ENCODE measurements at places on chromosomes 7 and 10.

- DNase-seq, result no peak
These were observed 73.2 kb downstream of the SFMBT2 start for GRCh38 chr10:7337431-7338171.

DNA sequence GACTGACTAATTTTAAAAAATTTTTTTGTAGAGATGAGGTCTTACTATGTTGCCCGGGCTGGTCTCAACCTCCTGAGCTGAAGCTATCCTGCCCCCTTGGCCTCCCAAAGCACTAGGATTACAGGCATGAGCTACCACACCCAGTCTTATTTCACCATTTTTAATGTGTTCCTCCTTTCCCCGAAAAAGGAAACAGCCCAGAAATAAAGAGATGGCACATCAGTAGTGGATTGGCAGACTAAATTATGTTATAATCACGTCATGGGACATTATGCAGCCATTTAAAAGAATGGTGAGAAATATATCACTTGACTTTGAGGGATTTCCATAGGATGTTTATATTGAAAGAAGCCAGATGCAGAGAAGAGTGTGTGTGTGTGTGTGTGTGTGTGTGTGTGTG is 40.5 kb downstream of the CAPZA2 start:
- DNase-seq, result no peak

DNA sequence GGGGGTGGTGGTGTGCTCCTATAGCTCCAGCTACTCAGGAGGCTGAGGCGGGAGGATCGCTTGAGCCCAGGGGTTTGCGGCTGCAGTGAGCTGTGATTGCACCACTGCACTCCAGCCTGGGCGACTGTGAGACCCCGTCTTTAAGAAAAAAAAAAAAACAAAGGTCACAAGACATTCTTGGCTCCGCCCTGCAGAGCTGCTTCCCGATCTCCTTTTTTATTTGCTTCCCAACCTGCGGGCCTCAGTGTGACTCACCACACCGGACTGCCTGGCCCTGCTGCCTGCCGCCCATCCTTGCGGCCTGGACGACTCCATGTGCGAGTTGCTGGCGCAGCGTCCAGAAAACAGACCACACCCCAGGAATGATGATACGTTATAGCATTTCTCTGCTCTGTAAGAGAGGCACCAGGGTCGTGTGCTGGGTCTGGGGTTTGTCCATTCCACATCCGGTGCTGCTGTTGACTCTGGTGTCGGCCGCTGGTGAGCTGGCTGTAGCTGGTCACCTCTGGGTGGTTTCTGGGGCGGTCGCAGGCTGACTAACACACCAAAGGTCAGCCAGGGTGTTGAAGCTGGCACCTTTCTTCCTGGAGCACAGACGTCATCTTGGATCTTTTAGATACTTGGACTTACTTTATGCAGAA is 123.6 kb downstream of the TCF7L2 start:
- DNase-seq, result no peak

- DNase-seq, result no peak
These were observed 56.2 kb upstream of the PDCD4 start for GRCh38 chr10:110815354-110816004.

DNA sequence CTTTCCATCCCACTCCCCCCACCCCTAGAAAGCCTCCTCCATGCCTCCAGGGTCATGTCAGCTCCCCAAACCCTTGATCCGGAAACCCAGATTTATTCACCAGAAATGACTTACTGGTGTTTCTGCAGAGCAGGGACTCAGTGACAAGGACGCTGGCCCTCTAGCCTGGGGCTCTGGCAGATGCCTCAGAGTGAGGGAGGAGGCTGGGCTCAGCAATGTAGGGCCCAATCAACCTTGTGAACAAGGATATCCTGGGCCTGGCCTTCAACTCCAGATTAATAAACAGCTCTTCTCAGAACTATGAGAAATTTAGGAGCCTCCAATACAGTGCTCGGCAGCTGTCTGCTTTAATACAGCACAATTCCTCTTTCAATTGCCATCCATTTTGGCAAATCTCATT is at the start of gene MBL2:
TSS of gene MBL2 (minus strand) at position 162 of the 400 bp plus-strand sequence. CDS start 1,149 bp downstream, outside the sequence.
- DNase-seq, result no peak

DNA sequence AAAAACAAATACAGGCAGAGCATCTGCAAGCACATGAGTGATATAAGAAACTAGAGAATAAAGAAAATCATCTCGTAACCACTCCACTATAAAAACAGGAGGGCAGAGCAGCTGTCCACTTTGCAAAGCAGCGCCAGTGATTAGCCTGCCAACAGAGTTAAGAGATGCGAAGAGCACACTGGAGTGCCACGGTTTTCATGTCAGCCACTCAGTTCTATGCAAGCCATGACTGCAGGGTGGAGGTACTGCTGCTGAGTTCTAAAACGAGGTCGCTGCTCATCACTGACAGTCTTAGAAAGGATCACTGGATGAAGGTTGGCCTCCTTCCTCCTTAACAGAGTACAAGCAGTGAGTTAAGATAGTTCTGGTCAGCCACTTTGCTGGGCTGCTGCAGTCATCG is 58.5 kb downstream of the FGFR2 start:
- DNase-seq, result no peak

DNA sequence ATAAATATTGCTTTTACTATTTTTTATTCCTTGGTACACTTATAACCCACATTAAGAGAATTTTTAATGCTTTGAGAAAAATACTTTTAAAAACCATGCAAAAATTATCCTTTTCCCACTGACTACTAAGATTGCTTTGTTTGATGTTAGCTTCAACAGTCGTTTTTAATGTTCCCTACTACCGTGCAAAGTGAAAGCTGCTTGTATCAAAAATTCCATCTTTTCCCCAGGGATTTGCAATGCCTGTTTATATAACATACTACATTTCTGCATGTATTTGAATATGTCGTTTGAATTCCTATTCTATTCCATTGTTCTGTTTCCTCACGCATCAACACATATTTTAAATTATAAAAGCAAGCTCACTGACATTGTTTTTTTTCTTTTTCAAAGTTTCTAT is 54.4 kb downstream of the TFPI2 start:
- DNase-seq, result no peak

- no peak for DNase-seq
These were observed 229.6 kb upstream of the PTPRZ1 start for GRCh38 chr7:121643320-121643719.

- DNase-seq, result no peak
These were observed 21.2 kb downstream of the PSAP start for GRCh38 chr10:71829896-71830295.

DNA sequence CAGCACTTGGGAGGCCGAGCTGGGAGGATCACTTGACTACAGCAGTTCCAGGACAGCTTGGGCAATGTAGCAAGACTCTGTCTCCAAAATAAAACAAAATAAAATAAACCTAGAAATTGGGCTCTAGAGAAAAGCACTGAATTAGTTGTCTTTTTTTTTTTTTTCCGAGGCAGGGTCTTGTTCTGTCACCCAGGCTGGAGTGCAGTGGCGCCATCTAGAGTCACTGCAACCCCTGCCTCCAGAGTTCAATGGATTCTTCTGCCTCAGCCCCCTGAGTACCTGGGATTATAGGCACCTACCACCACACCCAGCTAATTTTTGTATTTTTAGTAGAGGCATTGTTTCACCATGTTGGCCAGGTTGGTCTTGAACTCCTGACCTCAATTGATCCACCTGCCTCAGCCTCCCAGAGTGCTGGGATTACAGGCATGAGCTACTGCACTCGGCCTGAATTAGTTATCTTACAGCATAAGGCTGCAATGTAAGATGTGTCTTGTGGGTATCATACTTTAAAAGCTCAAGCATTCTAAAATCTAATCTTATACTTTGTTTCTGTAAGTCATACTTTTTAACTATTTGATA is 12.8 kb downstream of the MEIG1 start:
- DNase-seq, result peak; percentile 18

DNA sequence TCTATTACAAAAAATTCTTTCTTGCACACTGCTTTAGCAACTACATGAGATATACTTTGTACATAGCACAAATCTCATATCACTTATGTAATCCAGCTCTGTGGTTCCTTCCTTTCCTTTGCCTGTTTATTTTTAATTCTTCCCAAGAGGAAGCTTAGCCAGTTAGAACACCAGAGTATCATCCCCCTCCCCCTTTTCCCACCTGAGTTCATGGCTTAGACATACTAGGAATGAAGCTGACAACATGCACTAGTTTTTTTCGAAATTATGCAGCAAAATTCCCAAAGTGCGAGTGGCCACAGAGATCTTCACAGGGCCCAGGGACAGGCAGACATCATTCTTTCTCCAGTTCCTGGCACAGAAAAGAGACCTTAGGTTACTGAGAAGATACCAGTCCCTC is 17.8 kb downstream of the CAV1 start:
- no peak for DNase-seq

DNA sequence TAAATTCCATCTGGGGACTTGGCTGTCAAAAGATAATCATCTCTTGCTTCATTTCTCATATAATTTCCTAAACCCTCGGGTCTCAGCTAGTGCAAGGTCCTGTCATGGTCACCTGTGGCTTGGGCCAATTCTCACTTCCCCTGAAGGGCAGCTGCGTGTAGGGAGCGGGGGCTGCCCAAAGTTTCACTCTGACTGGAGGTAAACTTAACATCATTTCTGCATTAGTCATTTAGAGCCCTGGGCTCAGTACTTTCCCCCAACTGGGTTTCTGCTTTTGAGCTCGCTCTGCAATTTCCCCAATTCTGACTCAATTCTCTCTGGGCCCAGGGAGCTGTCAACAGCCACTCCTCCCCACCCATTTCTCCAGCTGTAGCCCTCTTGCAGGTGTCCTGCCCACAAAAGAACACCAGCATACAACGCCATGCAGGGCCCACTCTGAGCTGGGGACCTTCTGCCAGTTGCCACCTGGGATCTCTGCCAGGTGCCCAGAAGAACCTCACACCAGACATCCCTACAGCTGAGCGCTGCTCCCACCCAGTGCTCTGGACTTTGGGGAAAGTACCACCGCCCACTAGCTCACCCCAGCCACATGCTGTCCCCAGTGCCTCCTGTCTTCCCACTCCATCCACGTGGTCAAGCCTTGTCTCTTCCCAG is 37.9 kb downstream of the VOPP1 start:
- peak; percentile 34 for DNase-seq

DNA sequence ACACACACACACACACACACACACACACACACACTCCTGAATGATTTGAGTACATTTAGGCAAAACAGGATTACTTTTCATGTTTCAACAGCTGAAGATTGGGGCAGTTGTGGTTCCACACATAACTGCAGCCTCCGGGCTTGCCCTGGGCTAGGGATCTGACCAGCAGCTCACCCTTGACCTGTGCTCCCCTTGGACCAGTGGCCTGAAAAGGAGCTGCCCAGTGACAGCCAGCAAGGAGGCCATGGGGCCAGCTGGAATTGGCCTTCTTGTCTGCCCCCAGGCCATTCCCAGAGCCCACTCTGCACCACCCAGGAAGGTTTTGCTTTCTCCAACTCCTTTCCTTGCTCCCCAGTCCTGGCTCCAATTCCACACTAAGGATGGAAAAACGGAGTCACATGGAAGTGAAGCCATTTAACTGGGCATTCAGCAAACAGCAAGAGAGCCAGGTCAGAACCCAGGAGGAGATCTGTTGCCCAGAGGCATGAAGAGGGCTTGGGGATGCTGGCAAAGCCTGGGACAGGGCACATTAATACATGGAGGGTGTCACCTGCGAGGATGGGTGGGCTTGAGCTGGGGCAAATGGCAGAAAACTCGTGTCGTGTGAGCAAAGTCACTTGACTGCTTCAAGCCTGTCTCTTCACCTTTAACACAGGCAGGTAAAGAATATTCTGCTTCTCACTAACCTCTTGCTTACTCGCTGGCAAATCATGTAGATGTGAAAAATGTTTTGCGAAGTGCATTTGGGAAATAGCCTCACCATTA is 61.5 kb upstream of the GDF10 start:
- DNase-seq, result no peak

DNA sequence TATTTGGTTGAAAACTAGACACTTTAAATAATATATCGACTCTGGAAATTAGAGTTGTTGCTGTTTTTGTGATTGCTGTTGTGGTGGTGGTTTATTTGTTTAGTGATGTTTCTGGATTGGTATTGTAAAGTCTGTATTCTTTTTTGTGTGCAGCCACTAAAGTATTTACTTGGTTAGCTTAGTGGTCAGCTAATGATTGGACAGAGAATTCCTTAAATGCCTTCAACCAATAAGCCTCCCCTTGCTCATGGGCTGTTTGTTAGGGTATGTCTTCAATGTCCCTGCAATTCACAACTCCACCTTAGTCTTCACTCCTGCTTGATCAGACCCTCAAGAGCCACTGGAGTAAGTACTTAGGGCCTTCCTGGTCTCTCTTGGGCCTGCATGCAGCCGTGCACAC is 71.0 kb downstream of the PAXIP1 start:
- DNase-seq, result no peak

DNA sequence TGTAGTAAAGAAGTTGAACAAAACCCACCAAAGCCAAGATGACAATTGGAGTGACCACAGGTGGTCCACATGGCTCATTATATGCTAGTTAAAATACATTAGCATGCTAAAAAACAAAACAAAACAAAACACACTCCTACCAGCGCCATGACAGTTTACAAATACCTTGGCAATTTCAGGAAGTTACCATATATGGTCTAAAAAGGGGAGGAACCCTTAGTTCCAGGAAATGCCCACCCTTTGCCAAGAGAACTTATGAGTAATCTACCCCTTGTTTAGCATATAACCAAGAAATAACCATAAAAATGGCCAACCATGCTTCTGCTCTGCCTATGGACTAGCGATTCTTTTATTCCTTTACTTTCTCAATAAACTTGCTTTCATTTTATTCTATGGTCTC is 979.1 kb upstream of the POT1 start:
- DNase-seq, result no peak

GRCh38 chr10:128031216-128031615 is 95.0 kb downstream of the MKI67 start:
- no peak for DNase-seq

DNA sequence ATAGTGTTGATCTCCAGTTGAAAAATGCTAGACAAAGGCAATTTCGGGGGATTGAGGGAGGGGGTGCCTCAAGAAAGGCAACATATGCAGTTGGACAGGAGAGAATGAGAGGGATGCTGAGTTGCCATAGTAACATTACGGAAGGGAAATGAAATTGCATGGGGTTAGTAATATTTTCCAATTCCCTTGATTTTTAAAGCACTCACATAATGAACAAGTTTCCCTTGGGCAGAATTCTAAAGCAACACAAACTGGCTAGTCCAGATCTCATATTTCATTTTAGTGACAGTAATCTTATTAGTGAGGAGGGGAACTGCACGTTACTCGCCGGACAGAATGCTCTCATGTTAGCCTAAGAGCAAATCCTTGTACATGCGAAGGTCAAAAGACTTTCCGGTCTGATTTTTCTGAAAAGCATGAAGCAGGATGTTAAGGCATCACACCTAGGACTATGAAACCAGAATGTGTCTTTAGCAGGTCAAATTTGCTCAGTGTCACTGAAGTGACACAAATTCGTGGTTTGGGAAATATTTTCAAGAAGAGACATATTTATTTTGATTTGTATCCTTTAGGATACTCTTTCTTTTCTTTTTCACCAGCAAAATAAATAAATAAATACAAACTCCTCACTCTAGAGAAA is 165.5 kb downstream of the ANK3 start:
- DNase-seq, result no peak

- no peak for DNase-seq
These were observed 185.2 kb upstream of the VIPR2 start for GRCh38 chr7:159329818-159330378.

DNA sequence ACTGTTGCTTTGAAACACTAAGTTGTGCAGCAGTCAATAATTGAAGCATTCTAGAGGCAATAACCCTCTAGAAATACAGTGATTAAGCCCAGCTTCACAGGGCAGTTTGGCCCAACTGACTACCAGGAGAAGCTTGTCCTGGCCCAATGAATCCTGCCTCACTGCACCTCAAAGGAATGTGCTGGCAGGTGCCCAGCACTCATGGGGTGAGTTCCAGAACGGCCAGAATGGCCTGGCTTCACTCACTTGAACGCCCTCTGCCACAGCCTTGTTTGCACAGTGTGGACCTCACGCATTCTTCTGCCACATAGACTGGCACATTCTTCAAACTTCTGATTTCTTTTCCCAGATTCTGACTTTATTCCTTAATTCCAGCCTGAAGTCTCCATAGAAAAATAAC is 6.6 kb upstream of the ITIH2 start:
- DNase-seq, result no peak
